ENCODE measurements at places on chromosomes 1 and 21. TPM values are rescaled to one million over a fixed set of nuclear protein-coding genes. Genes with fewer than 3 reads are reported as not detected.

Gene TRNP1
- total RNA-seq: not detected

Gene STXBP3
- 38.2 TPM for total RNA-seq

Gene LAMB3
- 0.46 TPM for total RNA-seq

Gene C4BPB
- not detected for total RNA-seq

Gene LHX4
- total RNA-seq: not detected

Gene RAB42
- not detected for total RNA-seq

Gene CDCA8
- 111 TPM for total RNA-seq

Gene AKIRIN1
- 50.4 TPM for total RNA-seq

Gene KIAA1614
- not detected for total RNA-seq

Gene TGFB2
- 0.11 TPM for total RNA-seq

Gene PBX1
- total RNA-seq: not detected

Gene CENPS
- 18.4 TPM for total RNA-seq

Gene SPRR1B
- not detected for total RNA-seq

Gene MYOG
- not detected for total RNA-seq

Gene LCE1B
- total RNA-seq: not detected

Gene OLIG2
- total RNA-seq: not detected

Gene LCE3E
- total RNA-seq: not detected

All from OCI-LY7 (cell line).